ENCODE measurements at places on chromosomes 16 and 17. TPM values are rescaled to one million over a fixed set of nuclear protein-coding genes. Genes with fewer than 3 reads are reported as not detected.

SLC16A5 gene
- 132 TPM for total RNA-seq

PARD6A gene
- 1.1 TPM for total RNA-seq

KRT36 gene
- total RNA-seq: not detected

DPEP3 gene
- not detected for total RNA-seq

CCL5 gene
- not detected for total RNA-seq

SLC52A1 gene
- not detected for total RNA-seq

SUZ12 gene
- total RNA-seq: 53.7 TPM

TEX14 gene
- total RNA-seq: not detected

CYGB gene
- 40.4 TPM for total RNA-seq

SPIRE2 gene
- total RNA-seq: 230 TPM

MPP3 gene
- 19.3 TPM for total RNA-seq

DNA sequence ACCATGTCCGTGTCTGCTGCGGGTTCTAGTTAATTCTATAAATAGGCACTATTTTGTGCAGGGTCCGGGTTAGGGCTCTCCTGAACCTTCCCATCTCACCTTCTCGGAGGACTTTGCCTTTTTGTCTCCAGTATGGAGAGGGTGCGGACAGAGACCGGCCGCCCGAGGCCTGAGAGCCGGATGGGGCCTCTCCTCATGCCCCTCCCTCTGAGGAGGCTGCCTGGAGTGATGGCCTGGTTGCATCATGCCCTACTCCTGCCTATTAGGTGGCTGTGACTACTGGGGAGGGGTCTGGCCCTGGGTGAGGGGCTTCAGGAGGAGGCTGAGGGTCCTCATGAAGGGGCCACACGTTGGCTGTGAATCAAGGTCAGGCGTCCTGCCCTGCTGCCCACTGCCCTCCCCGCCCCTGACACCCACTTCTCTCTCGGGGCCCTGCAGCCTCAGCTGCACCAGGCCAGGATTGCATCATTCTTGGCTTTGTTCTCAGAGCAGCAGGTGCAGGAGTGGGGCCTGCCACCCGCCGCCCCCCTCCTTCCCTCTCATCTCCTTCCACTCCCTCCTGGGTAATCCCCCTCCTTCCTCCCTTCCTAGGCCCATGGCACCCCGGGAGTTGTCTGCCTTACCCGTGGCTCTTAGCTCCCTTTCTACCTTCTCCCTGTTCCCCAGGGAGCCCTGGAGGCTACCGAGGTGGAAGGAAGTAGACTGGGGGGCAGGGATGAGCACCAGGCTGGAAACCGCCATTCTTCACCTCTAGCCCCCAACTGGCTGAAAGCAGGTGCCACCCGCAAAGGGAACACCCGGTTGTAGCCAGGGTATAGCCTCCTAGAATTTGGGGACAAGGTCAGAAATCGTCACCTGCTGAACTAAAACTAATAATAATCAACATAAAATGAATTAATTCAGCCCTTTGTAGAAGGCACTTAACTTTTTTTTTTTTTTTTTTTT, 12.7 kb upstream of the ARHGAP23 start:
- H3K4me3 ChIP-seq: no peak overlapping the region
- no peak overlapping the region for H3K27ac ChIP-seq
- peaks cover 34% of the 10 kb centered on the region for H3K4me1 ChIP-seq
- DNase-seq: peak; percentile 78
- H3K27me3 ChIP-seq: peaks cover 37% of the 10 kb centered on the region
- no peaks in the 10 kb centered on the region for H3K36me3 ChIP-seq

DNA sequence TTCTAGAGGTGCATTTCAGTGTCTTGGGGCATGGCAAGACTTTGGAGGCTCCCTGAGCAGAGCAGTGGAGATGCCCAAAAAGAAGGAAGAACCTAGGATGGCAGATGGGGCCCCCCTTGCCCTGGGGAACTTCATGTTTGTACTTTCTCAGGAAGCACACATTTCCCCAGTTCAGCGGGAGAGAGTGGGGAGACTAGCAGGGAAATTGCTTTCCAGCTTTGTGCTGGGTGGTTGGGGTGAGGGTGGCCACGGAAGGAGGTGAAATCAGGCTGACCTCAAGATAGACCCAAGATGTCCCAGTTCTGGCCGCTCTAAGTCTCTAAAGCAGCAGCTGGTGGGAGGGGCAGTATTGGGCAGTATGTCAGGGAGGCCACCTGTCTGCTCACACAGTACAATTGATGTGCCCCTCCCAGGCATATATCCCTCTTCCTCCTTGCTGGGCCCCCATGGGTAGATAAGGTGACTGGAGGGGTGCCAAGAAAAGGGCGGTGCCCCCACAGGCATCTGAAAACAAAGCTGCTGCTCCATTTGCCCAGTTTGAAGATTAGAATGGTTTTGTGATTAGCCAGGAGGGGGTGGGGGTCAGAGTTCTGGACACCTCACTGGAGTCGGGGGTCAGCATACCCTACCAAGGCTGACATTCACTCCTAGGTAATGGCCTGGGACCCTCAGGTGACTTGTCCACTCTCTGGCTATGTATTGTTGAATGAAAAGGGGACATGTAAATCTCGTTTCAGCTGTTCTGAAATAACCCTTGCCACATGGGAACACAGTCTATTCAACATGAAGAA, 17.1 kb upstream of the NAGLU start:
- H3K4me1 ChIP-seq: peaks cover 67% of the 10 kb centered on the region
- no peak overlapping the region for H3K4me3 ChIP-seq
- H3K36me3 ChIP-seq: peaks cover 53% of the 10 kb centered on the region
- peak; percentile 69 for DNase-seq
- H3K27ac ChIP-seq: peak overlapping the region; percentile 90

- no peak for DNase-seq
- H3K4me1 ChIP-seq: peaks cover 57% of the 10 kb centered on the region
- no peaks in the 10 kb centered on the region for H3K27me3 ChIP-seq
- no peaks in the 10 kb centered on the region for H3K36me3 ChIP-seq
- no peak overlapping the region for H3K4me3 ChIP-seq
Observed at GRCh38 chr17:55606488-55606815, 95.2 kb upstream of the SMIM36 start.

DNA sequence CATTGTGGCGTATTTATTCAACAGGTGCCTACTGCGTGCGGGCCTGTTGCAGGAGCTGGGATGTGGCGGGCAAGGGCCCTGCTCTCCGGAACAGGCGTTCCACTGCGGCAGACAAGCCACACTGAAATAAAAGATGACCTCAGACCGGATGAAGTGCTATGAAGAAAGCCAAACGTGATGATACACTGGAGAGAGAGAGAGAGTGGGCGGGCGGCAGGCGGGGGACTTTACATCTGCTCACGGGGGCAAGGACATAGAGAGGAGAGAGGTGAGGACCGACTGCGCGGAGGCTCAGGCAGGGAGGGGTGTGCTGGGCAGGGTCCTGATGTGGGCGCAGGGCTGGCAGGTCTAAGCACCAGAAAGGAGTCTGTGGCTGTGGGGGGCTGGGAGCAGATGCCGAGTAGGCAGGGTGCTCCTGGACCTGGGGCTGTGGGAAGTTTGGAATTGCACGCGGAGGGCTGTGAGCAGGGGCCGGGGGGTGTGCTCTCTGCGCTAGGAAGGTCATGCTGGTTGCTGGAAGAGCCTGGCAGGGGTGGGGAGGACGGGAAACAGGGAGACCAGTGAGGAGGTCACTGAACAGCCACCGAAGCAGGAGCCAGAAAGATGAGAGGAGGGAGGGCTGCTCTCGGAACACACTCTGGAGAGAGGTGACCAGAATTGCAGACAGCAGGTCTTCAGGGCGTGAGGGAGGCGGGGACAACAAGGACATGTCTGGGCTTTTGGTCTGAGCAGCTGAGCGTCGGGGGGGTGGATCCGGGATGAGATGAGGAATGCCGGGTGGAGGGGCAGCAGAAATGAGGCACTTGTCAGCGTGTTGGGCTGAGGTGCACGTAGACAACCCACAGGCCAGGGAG, 9.9 kb downstream of the MXRA7 start:
- peak; percentile 90 for DNase-seq
- H3K4me3 ChIP-seq: peak overlapping the region; percentile 14
- peak overlapping the region; percentile 77 for H3K27ac ChIP-seq
- H3K36me3 ChIP-seq: no peaks in the 10 kb centered on the region
- peaks cover 79% of the 10 kb centered on the region for H3K4me1 ChIP-seq

DNA sequence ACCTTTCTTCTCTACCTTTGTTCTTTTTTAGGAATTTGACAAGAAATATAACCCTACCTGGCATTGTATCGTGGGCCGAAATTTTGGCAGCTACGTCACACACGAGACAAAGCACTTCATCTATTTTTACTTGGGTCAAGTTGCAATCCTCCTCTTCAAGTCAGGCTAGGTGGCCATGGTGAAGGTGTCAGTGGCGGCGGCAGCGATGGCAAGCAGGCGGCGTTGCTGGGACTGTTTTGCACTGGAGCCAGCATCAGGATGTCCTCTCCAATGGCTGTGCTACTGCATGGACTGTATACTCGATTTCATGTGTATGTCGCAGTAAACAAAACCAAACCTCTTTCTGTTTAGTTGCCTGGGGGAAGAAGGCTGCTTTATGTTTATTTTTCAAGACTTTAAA, 5.9 kb downstream of the DYNLL2 start:
- H3K4me1 ChIP-seq: peaks cover 34% of the 10 kb centered on the region
- no peak overlapping the region for H3K27ac ChIP-seq
- H3K36me3 ChIP-seq: peaks cover 81% of the 10 kb centered on the region
- no peak for DNase-seq
- H3K27me3 ChIP-seq: no peaks in the 10 kb centered on the region

GRCh38 chr16:49822649-49823370, 33.1 kb downstream of the ZNF423 start:
- H3K36me3 ChIP-seq: no peaks in the 10 kb centered on the region
- no peak for DNase-seq
- no peak overlapping the region for H3K27ac ChIP-seq
- no peaks in the 10 kb centered on the region for H3K4me1 ChIP-seq

DNA sequence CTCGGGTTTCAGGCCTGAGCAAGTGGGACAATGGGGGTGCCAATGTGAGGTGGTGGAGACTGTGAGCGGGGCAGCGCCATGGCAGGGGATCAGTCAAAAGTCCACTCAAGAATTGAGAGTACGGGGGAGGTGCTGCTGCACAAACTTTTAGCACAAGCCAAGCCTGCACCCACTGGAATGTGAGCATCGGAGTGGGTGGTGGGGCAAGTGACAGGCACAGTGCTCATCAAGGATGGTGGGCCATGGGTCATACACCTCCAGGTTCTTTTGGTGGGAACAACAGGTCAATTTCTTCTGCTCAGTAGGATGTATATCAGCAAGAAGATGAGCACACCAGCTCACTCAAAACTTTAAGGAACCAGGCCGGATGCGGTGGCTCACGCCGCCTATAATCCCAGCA, 32.4 kb upstream of the PEMT start:
- H3K27me3 ChIP-seq: no peaks in the 10 kb centered on the region
- H3K4me3 ChIP-seq: no peak overlapping the region
- no peaks in the 10 kb centered on the region for H3K4me1 ChIP-seq
- no peaks in the 10 kb centered on the region for H3K36me3 ChIP-seq
- DNase-seq: no peak

GRCh38 chr17:81239714-81240555, 817 bp downstream of the NDUFAF8 start:
- peaks cover 46% of the 10 kb centered on the region for H3K4me1 ChIP-seq
- H3K36me3 ChIP-seq: no peaks in the 10 kb centered on the region
- peak overlapping the region; percentile 99 for H3K4me3 ChIP-seq
- DNase-seq: no peak

GRCh38 chr17:82424001-82424862, 5.8 kb upstream of the OGFOD3 start:
- H3K4me1 ChIP-seq: peaks cover 8% of the 10 kb centered on the region
- H3K27ac ChIP-seq: no peak overlapping the region
- H3K4me3 ChIP-seq: no peak overlapping the region
- DNase-seq: peak; percentile 45
- peaks cover 43% of the 10 kb centered on the region for H3K36me3 ChIP-seq

DNA sequence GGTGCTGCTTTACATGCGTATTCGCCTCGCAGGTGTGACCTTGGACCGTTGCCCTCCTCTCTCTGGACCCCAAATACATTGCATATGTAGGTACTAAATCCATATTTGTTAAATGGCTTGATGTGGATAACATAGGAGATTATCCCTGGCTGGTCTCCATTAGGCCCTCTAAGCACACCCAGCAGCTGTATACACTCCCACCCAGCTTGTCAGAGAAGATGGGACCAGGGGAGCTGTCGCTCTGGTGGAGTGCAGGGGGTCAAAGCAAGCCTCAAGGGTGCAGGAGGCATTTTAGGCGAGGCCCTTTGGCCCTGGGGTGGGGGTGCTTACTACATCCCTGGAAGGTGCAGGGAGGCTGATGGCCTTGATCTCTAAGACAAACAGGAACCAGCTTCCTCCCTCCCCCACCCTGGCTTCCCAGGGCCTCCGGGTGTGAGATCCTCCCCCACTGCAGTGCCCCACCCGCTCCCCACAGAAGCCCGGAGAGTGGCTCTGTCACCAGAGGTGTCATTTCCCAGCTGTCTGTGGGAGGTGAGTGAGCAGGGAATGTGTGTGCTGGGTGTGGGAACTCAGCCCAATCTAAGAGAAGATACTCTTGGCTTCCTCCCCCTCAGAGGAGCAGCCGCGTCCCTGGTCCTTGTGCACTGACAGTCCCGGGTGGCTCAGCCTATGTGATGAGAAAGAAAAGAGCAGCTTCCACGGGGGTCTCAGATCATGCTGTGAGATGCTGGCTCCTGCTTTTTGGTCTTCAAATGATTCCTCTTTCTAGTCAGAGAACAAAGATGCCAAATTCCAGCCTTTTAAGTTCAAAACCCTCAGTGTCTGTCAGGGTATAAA, 1.4 kb upstream of the VAMP2 start:
- peaks cover 46% of the 10 kb centered on the region for H3K4me1 ChIP-seq
- peaks cover 23% of the 10 kb centered on the region for H3K36me3 ChIP-seq
- peak overlapping the region; percentile 99 for H3K27ac ChIP-seq
- no peaks in the 10 kb centered on the region for H3K27me3 ChIP-seq
- DNase-seq: peak; percentile 55

- DNase-seq: peak; percentile 75
- no peaks in the 10 kb centered on the region for H3K27me3 ChIP-seq
- peak overlapping the region; percentile 36 for H3K27ac ChIP-seq
- no peak overlapping the region for H3K4me3 ChIP-seq
- peaks cover 66% of the 10 kb centered on the region for H3K4me1 ChIP-seq
Observed at GRCh38 chr17:34252444-34253138, 2.5 kb upstream of the CCL2 start.

DNA sequence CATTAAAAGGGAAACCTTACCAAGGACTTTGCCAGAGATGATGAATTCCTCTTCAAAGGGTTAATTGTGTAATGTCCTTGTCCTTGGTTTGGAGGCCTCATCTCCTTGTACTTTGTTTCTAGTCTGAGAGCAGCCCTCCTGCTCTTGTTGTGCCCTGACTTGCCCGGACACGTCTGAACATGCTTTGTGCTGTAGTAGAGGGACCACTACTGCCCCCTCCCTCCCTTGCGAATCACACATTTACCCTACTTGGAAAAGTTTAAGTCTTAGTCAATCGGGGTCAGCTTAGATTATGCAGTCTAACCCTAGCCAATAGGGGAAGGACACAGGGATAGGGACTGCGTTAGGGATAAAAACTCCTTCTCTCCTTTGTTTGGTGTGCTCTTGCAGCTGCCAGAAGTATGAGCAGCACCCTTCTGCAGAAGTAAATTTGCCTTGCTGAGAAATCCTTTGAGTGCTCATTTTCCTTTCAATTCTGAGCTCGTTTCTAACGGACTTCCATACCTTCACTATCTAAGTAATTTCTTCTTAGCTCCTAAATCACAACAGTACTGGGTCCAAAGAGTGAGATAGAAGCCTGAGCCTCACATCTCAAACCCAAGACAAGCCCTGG, 26.4 kb upstream of the CLEC3A start:
- H3K27ac ChIP-seq: no peak overlapping the region
- H3K27me3 ChIP-seq: no peaks in the 10 kb centered on the region
- no peaks in the 10 kb centered on the region for H3K4me1 ChIP-seq
- H3K36me3 ChIP-seq: no peaks in the 10 kb centered on the region

Data from stomach (tissue), 19 donors.